ENCODE measurements at places on chromosomes 13 and 19.

- DNase-seq, result peak; percentile 46
These were observed 547 bp downstream of the ABCC4 start for GRCh38 chr13:95300625-95301182.

DNA sequence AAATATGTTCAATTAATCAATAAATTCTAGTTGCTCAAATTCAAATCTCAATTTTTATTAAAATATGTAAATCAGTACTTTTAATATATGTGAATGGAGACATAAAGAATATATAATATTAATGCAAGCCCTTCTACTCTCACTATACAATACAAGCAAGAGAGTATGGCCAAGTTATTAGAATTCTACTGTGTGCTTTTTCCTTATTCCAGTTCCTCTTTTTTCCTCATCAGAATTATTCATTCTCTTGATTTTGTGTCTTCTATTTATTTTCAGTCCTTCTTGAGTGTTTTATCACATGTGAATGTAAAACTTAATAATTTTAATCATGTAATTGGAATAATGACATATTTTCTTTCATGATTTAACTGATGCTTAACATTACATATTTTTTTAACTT, 276.8 kb downstream of the PCDH20 start:
- DNase-seq, result no peak

GRCh38 chr13:41976476-41976875, 15.6 kb upstream of the VWA8 start:
- no peak for DNase-seq

DNA sequence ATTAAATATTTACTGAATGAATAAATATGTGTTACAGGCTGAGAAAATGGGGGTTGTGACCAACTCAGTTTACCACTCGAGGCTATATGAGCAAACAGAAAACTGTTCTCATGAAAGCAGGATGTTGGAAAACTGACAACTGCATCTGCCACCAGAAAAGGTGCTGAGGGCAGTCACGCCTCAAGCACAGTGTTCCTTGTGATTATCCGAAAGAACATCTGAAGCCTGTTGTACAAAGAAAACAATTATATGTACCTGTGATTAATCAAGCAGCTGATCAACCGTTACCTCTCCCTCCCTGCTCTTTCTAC, 6.2 kb upstream of the KLK13 start:
- DNase-seq, result no peak

GRCh38 chr13:95485045-95485517, 67.4 kb upstream of the CLDN10 start:
- no peak for DNase-seq

DNA sequence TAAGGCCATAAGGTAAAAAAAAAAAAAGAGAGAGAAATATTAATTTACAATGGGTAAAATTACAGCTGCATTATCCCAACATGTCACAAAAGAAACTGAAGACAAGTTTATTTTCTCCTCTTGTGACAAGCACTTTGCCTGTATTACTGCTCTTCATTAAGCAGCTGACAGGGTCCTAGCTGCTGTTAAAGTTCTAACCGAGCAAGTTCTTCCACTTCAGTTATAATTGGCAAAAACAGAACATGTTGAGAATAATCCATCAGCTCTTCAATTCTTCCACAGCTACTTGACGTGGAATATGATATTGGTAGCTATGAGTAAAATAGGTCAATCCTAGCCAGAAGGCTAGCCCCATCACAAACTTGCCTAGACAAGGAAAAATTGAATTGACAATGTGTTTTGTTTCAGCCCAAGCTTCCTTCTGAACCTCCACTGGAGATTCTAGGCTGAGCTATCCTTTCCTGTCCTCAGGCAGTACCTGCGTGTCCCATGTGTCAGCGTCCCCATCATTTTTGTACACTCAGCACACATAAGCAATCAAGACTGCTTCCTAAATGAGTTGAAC, 32.2 kb upstream of the DOCK9 start:
- no peak for DNase-seq

- DNase-seq, result no peak
These were observed 12.0 kb downstream of the POLR2E start for GRCh38 chr19:1082928-1083816.

DNA sequence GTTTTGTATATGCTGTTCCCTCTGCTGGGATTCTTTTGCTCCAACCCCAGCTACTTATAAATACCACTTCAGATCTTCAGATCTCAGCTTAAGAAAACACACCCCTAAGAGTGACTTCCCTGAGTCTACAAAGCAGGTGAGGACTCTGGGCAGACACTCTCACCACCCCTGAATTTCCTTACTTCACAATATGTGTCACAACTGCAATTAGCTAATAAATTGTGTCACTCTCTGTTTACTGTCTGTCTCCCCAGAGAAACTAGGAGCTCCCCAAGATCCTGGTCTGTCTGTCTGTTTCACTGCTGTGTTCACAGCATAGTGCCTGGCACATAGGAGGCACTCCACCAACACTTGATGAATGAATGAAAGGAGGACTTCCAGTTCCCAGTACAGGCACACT, 14.4 kb downstream of the CEBPA start:
- DNase-seq, result no peak

DNA sequence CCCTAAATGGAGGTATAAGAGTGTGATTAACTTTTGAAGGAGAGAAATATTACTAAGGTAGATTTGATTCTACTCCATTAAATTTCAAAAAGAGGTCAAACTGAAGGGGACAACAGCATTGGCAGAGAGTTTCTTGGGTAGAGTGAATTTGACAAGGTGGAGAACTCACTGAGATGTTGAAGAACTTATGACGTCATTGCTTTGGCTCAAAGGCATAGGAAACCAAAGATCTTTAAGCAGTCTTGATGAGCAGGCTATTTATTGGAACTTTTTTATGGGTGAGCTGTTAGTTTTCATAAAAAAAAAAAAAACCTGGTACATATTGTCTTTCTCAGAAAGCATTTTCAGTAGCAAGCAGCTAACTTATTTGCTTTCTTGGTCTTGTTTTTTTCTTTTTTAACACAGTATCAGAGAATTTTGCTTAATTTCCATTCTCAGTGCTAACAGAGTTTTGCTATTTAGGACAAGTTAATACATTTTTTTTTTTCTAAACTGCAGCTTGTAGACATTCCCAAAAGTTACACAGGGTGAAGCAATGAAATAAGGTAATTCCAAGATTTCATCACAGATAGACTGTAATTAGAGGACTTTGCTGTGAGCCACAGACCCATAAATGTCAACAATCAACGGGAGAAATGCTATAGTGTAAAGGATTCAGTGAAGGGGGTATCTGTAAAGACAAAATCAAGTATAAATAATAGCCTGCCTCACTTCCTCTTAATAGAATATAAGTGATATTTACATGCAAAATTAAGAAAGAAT, 412.2 kb upstream of the KLHL1 start:
- no peak for DNase-seq

DNA sequence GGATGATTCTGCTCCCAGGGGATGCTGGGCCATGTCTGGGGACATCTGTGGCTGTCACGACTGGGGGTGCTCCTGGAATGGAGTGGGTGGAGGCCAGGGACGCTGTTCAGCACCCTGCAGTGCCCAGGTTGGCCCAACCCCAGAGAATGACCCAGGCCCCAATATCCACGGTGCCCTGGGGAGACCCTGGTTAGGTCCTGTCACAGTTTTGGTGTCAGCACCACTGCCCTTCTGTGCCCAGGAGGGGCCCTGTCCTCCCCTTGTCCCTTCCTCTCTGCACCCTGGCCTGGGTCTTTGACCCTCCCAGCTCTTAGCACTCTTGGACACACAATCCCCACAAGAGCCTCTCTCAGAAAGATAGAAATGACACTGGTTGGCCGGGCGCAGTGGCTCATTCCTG, 85.3 kb downstream of the GADD45B start:
- no peak for DNase-seq
